ENCODE measurements at places on chromosomes 16 and 17.

GRCh38 chr17:33233811-33234177 is 59.3 kb downstream of the ASIC2 start:
- DNase-seq: no peak

GRCh38 chr16:20675488-20676267 is 21.8 kb downstream of the ACSM1 start:
- DNase-seq: peak; percentile 5

DNA sequence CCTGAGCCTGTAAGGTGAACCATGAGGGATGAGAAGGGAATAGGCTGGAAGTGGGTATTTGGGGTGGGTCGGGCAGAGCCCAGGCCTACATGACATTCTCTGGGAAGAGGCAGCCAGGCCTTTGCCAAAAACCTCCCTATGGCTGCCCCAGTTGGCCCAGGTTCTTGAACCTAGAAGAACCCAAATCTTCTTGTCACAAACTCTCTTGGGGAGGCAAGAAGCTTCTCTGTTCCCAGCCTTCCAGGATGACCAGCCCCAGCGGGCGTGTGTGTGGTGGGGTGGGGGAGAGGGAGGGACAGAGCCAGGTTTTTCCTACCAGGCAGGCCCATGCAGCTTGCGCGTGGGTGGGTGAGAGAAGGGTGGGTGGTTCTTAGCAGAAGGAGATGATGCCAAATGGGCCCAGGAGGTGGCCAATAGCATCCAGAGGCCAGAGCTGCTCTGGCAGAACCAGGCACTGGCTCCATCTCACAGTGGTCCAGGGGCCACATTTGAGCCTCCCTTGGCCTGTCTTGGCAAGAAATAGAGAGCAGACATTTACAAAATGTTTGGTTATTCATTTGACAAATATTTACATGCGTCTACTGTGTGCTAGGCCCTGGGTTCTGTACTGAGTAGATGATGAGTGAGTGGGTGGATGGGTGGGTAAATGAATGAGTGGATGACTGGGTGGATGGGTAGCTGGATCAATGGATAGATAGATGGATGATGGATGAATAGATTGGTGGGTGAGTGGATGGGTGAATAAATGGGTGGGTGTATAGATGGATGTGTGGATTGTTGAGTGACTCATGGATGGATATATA is 44.3 kb upstream of the PLCG2 start:
- DNase-seq: no peak

DNA sequence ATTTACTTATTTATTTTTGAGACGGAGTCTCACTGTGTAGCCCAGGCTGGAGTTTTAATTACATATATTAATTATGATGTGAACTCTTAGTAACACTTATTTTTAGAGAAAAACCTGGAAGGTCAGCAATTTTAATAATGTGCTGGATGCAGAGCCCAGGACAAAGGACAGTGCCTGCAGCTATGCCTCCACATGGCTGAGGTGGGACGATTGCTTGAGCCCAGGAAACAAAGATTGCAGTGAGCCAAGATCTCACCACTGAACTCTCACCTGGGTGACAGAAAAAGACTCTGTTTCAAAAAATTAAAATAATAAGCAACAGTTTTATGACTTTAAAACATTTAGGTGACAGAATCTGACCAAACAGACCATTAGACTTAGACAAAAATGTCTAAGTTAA is 11.0 kb upstream of the CARD14 start:
- DNase-seq: no peak

GRCh38 chr17:57327176-57327970 is 71.0 kb downstream of the MSI2 start:
- no peak for DNase-seq

- DNase-seq: no peak
Observed at GRCh38 chr16:83898463-83899271, at the start of gene MLYCD. TSS of gene MLYCD (plus strand) at chr16:83899115. CDS start at chr16:83899145, 30 bp downstream.

GRCh38 chr17:37276475-37276874 is 99.3 kb upstream of the C17orf78 start:
- no peak for DNase-seq

DNA sequence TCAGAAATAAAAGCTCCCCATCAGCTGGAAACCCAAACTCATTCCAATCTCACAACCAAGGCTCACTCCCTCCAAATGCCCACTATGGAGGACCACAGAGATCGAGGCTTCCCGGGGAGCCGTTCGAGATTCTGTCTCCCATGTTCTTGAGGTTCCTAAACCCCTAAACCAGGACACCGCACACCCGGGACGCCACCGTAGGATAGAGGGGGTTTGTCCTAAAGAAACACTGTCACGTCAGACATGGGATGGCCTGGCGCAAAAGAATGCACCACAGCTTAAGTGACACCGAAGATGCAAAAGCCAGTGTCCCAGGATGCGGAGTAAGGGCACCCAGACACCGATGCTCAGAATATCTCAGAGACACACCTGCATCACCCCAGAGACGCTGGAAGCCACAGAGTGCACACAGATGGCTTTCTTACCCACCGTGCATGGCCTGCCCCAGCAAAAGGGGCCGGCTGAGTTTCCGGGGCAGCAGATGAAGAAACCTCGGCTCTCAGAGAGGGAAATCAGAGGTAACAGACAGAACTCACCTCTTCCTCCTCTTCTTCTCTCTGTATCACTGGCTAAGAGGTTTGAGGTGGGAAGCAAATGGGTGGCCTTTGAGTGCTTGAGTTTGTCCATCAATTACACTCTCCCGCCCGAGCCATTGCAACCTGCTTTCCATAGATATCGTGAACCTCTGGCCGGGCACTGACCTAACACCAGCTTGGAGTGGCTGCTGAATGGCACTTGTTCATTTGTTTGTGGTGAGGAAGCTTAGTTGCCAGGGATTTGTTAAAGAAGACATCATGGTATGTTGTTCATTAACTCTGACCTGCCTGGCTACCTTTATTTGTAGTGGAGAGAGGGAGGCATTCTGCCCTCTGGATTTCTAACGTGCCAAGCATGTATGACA is 65.1 kb upstream of the TNRC6C start:
- no peak for DNase-seq

DNA sequence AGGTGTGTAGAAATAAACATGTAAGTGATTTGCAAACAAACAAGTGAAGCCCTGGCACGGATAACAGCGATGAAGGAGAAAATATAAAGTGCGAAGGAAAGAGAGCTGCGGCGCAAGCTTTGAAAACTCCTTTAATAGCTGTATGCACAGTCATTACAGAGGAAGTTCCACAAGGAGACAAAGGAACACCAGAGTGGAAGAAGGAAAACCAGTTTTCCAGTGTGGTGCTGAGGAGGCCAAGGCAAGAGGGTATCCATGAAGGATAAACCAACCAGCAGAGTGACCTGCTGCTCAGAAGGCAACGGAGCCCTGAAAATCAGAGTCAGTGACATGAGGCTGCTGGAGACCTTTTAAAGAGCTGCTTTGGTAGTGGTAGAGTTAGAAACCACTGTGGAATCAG is 24.4 kb downstream of the METTL16 start:
- no peak for DNase-seq

- DNase-seq: no peak
Observed at GRCh38 chr17:28948342-28948741, 3.0 kb downstream of the PHF12 start.

GRCh38 chr17:22300731-22301352 is 608.5 kb downstream of the KCNJ18 start:
- DNase-seq: no peak

- no peak for DNase-seq
Observed at GRCh38 chr16:84917492-84917891, 93.8 kb downstream of the ZDHHC7 start.

GRCh38 chr17:81482673-81483072 is 29.9 kb downstream of the ACTG1 start:
- DNase-seq: no peak

DNA sequence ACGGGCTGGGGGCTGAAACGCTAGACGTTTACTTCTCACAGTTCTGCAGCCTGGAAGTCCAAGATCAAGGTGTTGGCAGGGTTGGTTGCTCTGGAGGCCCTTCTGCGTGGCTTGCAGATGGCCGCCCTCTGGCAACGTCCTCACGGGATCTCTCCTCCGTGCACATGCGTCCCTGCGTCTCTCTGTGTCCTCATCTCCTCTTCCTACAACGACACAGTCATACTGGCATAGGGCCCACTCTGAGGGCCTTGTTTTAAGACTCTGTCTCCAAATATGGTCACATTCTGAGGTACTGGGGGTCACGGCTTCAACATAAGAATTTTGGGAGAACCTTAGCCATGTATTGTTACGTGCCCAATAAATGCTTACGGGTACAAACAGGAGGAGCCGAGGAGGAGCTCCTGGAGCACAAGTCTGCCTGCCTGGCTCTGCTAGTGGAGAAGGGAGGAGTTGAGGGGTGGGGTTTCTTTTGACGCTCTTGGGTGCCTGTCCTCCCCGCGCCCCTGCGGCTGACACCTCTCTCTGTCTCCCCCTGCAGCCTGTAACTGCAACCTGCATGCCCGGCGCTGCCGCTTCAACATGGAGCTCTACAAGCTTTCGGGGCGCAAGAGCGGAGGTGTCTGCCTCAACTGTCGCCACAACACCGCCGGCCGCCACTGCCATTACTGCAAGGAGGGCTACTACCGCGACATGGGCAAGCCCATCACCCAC is 141.1 kb downstream of the NTN1 start:
- DNase-seq: no peak

Measured in activated CD8-positive, alpha-beta memory T cell treated with anti-CD3 and anti-CD28 coated beads for 1 hour (primary cell).